Activated effector memory CD4-positive, alpha-beta T cell treated with Interleukin-2 at 50 U/mL for 16 hours (primary cell): ENCODE measurements at places on chromosomes 7 and 10.

- no peak for DNase-seq
Measured at GRCh38 chr7:2030475-2031450, 202.0 kb downstream of the MAD1L1 start.

- no peak for DNase-seq
Measured at GRCh38 chr7:8378349-8379019, 54.9 kb upstream of the NXPH1 start.

DNA sequence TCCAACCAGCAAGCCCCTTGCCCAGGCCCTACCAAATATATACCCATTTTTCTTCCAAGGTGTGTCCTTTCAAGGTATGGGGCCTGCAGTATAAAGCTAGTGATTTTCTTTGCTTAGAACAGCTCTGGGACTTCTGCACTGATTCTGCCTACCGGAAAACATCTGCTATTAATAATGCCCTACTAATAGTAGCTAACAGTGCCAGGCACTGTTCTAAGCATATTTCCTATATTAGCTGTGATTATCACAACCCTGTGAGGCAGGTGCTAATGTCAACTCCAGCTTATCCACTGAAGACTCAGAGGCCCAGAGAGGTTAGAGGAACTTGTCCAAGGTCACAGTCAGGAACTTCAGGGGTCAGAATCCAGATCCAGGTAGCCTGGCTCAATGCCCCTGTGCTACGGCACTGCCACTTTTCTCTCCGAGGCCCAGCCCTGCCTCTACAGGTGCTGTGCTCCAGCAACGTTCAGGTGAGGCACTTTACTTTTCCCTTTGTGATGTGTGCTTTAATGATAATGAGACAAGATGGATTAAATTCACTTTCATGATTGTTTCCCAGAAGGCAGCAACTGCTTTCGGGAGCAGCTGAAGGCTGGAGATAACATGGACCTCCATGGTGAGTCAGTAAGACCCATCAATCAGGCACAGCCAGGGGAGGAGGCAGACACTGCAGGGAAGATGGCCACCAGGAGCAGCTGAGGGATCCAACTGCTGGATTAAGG is 26.7 kb downstream of the TAS2R41 start:
- no peak for DNase-seq

GRCh38 chr7:23462846-23463245 is 7.4 kb downstream of the IGF2BP3 start:
- no peak for DNase-seq

- DNase-seq = no peak
Measured at GRCh38 chr7:1114505-1114904, 26.6 kb downstream of the GPER1 start.

DNA sequence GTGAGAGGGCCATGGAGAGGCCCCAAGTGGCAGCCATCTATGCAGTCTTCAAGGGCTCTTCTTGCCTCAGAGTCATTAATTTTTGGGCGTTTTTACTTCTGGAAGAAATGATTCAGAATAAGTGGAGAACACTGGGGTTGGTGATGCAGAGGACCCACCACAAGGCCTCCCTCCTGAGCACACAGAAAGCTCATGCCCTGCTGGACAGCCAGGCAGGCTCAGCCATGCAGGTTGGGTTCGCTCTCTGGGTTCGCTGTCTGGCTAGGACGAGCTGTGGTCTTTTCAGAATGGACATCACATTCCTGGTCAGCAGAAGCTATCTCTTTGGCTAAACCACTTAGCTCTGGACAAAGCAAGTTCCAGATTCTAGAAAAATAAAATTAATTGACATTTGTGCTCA is 480.8 kb downstream of the RPS24 start:
- DNase-seq = no peak

DNA sequence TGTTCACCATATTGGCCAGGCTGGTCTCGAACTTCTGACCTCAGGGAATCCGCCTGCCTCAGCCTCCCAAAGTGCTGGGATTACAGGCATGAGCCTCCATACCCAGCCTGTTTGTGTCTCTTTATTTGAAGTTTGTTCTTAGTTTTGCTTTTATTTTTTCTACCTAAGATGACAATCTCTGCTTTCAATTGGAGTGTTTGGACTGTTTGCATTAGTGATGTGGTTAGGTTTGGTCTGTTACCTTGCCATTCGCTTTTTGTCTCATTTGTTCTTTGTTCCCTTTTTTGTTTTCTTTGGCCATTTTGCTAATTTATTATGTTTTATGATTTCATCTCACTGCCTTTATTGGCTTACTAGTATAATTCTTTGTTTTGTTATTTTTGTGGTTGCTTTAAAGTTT is 62.6 kb downstream of the ADCY1 start:
- DNase-seq = no peak

GRCh38 chr7:140596519-140597427 is 43.8 kb downstream of the DENND2A start:
- no peak for DNase-seq
